ENCODE measurements at places on chromosomes 11 and 22.

- DNase-seq, result no peak
These were observed 5.9 kb upstream of the GRAMD4 start for GRCh38 chr22:46614025-46614931.

DNA sequence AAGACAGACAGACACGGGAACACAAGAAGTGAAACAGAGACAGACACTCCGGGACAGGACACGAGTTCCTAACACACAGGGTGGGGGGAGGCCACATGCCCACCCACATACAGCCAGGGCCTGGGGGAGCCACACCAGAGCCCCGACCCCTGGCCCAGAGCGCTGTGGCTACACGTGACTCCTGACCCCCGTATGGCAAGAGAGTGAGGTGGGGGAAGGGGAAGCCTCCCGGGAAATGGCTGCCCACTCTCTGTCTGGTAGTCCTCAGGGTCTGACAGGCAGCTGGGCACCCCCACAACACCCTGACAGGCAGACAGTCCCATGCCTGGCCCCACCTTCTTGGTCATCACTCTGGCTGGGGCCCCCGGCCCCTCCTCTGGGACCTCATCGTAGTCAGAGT lies 38.6 kb upstream of the PDE2A start:
- DNase-seq, result no peak

DNA sequence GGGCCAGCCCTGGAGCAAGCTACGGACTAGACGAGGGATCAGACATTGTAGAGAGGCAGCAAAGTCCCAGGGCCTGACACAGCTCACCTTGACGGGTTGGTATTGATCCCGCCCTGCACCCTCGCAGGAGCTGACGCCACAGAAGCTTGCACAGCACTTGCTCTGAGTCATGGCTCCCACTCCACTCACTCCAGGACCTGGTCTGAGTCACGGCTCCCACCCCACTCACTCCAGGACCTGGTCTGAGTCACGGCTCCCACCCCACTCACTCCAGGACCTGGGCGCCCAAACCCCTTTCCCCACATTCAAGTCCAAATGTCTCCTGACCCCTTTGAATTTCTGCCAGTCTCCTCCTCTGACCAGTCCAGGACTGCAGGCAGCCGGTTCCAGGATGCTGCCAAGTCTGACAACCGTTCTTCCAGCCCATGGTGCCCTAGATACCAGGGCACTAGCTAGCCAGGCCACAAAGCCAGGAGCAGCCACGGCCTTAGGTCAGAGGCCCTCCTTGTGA lies 6.0 kb upstream of the PNPLA5 start:
- no peak for DNase-seq

DNA sequence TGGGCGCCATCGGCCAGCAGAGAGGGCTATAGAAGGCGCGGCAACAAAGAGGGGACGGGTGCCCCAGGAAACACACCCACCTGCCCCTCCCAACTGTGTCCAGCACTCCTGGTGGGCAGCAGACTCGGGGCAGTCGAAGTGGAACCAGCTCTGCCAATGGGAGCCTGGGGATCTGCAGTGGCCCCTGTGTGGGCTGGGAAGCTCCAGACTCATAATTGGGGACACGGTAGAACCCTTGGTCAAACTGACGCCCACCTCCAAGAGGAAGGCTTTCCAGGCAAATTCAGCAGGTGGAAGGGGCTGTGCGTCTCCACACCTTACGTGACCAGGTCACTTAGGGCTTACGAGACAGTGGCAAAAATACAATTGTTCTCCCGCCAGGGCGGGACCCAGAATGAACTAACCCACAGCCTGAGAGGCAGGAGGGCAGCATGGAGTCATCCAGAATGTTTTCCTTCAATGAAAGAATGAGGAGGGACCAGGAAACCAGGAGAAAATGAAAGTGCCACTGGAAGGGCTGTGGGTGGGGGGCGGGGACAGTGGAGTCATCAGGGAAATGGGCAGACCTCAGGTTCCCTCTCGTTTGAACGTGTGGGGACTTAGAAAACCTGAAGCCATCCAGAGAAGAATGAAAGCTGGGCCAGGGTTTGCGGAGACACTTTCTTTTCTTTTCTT lies 53.2 kb upstream of the SHANK2 start:
- no peak for DNase-seq

DNA sequence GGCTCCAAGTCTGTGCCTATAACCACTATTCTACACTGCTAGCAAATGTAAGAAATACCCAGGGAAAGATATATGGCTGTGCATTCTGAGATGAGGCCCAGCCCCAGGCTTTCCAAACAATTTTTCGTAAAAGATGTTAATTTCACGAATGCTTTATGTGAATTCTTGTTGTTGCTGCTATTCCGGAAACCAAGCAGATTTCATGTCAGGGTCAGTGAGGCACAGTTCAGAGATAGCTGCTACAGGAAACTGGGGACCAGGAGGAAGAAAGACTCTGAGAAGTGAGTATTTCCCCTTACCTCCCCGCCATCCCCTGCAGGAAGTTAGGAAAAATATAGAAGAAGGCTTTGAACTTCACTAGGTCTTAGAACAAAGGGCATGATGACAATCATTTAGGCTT lies 84.7 kb upstream of the TP53I11 start:
- DNase-seq, result no peak

GRCh38 chr11:108958368-108959104 lies 293.7 kb downstream of the DDX10 start:
- no peak for DNase-seq

DNA sequence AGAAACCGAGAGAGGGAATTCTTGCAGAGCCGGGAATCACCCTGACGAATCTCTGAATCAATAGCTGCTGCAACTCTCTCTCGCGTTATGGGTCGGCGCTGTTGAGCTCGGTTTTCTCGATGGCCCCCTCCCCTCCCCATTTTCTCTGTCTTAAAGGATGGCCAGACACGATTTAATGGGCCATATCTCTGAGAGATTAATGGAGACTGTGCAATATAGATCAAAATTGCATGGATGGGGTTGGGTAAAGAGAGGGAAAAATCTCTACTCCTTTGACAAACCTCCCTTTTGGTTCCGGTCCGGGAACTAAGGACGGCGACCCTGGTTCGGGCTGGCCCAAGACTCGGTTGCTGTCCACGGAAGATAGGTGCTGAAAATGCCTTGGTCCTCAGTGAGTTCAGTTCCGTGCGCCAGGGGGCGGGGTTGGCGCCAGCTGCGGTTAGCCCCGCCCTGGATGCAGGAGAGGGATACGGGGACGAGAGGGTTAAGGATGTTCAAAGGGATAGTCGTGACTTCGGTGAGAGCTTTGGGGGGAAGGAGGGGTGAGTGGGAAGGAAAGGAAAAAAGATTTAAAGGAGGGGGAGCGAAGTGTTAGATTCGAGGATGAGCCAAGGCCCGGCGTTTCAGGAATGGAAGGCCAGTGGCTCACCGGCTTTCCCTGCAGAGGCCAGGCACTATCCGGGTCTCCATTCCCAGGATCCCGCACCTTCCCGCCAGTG lies 103.6 kb upstream of the HSD17B12 start:
- no peak for DNase-seq

- no peak for DNase-seq
These were observed 2.4 kb upstream of the TTC17 start for GRCh38 chr11:43356336-43356735.

DNA sequence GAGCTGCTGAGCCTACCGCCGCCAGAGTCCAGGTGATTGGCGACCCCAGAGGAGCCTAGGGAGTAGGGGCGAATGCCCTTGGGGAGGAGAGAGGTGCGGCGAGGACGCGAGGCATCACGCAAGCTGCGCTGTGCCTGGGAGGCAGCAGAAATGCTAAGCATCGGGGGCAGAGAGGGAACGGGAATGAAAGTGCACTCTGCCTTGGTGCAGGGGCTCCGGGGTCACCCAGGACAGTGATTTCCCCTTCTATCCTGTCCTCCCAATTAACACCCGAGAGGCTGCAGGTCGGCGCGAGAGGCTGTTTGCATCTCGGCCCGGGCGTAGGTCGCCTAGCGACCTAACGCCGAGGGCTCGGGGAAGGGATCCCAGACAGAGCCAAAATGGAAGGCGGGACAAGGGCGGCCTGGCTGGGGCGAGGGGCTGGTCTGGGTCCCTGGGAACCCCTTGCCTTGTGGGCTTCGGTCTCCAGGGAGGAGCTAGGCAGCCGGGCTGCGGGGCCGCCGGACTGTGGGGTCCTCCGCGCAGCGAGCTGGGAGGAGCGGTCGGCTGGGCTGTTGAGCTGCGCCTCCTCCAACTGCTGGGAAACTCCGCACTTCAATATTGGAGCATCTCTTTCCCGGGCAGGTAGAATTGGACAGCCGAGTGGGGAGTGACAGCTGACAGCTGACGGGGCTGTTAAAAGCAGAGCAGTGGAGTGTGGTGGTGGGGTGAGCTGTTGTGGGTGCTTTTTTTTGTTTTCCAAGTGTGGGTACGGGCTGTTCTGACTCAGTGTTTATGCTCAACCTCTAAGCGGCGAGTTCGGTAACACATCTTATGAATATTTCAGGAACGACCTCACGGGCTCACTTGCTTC lies 657 bp downstream of the ELMOD1 start:
- DNase-seq, result peak; percentile 37

DNA sequence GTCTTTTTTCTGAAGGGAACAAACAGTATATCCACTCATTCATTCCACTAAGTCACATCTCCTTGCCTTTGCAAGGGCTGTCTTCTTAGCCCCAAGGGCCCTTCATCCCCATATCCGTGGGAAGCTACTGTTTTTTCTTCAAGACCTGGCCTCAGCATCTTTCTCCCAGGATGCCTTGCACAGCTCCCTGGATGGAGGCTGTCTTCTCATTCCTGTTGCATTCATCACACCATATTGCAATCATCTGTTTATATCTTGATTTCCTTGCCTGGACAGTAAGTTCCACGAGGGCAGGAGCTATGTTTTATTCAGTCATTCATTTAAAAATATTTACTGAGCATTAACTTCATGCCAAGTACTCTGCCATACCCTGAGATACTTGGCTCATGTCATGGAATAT lies 29.3 kb upstream of the NECTIN1 start:
- no peak for DNase-seq
